ENCODE measurements at places on chromosomes 1 and 21. TPM values are rescaled to one million over a fixed set of nuclear protein-coding genes. Genes with fewer than 3 reads are reported as not detected.

Gene ADAMTS5
- polyA plus RNA-seq, result 0.90 TPM

Gene PTGS2
- 5.9 TPM for polyA plus RNA-seq

Gene ECM1
- 20.2 TPM for polyA plus RNA-seq

- DNase-seq, result no peak
These were observed 65.2 kb upstream of the GOLT1A start for GRCh38 chr1:204278958-204279357.

DNA sequence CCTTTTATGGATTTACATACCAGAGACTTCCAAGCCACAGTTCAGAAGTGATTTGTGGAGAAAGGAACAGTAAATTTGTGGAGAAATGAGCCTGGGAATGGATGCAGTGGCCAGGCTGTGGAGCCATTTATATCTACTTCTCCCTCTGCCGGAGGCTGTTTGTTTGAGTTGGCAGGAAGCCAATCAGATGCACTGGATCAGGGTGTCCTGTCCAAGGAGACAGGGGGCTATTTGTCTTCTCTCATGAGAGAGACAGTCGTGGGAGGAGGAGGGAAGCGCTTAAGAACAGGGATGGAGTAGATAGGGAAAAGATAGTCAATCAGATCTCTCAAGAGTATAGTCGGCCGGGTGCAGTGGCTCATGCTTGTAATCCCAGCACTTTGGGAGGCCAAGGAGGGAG is 2.8 kb upstream of the HAPLN2 start:
- peak; percentile 86 for DNase-seq

DNA sequence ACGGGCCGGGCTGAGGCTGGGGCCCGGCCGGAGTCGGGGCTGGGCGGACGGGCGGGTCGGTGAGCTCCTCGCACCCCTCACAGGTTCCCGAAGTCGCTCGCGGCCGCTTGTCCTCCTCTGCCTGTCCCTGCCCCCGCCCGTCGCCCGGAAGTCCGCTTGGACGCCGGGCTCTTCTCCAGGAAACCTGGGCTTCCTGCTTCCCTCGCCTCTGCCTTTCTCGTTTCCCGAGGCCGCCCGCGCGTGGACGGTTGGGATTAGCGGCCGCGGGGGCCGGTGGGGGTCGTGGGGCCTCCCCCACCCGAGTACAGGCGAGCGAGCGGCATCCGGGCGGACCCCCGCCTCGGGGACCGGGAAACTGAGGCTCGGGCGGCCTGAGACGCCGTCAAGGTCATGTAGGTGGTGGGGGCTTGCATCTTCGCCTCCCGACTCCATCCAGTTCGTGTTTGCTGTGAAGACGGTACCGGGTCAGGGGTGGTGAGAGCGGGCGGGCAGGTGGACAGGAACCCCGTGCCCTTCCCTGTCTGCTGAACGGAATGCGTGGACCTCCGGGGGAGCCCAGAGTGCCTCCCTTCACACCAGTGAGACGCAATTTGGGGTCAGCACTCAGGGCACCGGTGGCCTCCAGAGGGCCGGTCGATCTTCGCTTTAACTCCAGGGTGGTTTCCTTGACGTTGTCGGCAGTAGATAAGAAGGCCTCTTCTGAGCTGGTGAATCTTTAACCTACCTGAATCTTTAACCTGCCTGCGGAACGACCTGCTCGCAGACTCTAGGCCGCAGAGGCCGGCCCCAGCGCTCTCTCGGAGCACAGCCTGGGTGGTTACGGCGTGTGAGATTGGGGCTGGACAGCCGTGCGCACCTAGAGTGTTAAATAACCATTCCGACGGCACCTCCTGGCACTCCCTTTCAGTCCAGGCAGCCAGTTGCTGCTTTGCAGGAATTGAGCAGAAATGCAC is 686 bp downstream of the ARF1 start:
- peak; percentile 55 for DNase-seq

GRCh38 chr1:10685196-10685807 is 111.1 kb downstream of the CASZ1 start:
- no peak for DNase-seq
